ENCODE measurements at places on chromosomes 5 and 9. TPM values are rescaled to one million over a fixed set of nuclear protein-coding genes. Genes with fewer than 3 reads are reported as not detected.

Gene FPGS
- 66.7 TPM for total RNA-seq

Gene AQP3
- total RNA-seq = 1.3 TPM

Gene IGIP
- 6.0 TPM for total RNA-seq

Gene THBS4
- not detected for total RNA-seq

Gene FAM151B
- total RNA-seq = 1.9 TPM

Gene TAF11L5
- not detected for total RNA-seq
